ENCODE measurements at places on chromosomes 6 and 20.

- DNase-seq = no peak
Measured at GRCh38 chr6:157079771-157080170, 243.5 kb downstream of the TMEM242 start.

DNA sequence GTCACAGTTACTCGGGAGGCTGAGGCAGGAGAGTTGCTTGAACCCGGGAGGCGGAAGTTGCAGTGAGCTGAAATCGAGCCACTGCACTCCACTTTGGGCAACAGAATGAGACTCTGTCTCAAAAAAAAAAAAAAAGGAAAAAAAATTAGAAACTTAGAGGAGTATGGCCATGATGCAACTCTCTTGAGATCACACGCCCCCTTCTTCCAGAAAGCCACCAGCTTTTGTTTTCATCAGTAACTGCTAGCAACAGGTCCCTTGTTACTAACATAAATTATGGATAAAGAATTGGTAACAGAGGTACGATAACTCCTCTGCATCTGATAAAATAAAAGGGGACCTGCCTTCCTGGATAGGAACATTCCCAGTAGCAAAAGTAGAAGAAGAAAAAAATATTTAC lies 308.2 kb downstream of the CD83 start:
- DNase-seq = no peak

- DNase-seq = no peak
Measured at GRCh38 chr6:140909156-140909555, 1223.6 kb upstream of the GJE1 start.

DNA sequence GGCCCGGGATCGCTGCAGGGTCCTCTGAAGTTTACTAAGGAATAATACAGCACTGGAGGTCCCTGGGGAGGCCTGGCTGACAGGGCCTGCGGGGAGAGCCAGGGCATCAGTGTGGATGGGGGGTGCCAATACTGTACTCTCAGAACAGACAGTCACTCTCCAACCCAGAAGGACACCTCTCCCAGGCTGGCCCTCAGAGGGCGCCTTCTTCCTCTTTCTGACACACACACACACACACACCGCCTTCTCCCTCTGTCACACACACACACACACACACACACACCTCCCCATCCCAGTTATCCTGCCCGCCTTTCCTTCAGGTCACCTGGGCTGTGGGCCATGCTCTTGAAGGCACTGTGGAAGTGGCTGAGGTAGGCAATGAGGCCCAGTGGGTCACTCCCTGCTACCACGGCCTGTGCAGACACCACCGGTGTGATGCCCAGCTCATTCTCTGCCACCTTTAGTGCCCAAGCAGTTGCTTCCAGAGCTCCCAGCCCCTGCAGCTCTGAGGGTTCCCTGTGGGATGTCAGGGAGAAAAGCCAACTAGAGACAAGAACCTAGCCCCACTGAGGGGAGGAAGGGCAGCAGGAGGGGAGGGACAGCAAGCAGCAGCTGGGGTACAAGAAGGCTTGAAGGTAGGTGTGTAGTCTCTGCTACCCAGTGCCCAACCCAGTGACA lies 7.5 kb downstream of the SMPD2 start:
- DNase-seq = no peak

Data from RWPE1 (cell line).